Germinal center (tissue), 1 donor: ENCODE measurements at places on chromosomes 13 and 19.

GRCh38 chr19:7492558-7492957, 3.7 kb upstream of the PEX11G start:
- no peak for DNase-seq

- no peak for DNase-seq
These were observed 98.1 kb downstream of the DCLK1 start for GRCh38 chr13:36033035-36033434.

DNA sequence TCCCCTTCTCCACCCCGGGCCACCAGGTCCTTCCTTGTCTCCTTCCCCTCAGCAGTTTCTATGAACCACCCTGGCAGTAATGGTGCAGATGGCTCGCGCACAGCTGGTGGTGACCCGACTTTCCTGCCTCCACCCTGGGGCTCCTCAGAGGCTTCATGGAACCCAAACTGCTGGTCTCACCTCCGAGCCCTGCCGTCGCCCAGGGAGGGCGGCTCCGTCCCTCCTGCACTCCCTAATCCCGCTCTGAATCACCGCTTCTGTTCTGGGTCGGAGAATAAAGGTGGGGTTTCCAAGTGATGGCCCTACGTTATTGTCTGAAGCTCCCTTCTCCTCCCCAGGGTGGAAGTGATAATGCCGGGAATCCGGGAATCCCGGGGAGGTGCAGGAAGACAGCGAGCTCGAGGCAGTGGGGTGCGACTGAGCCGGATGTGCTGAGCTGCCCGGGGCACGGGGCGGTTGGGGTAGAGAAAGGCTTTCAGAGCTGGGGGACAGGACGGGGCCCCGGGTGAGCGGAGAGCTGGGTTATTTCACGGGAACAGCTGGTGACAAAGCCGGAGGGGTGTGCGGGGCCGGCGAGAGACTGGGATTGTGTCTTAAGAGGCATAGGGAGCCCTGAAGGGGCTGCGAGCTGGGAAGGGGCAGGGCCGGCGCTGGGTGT, 711 bp downstream of the FUT2 start:
- no peak for DNase-seq

DNA sequence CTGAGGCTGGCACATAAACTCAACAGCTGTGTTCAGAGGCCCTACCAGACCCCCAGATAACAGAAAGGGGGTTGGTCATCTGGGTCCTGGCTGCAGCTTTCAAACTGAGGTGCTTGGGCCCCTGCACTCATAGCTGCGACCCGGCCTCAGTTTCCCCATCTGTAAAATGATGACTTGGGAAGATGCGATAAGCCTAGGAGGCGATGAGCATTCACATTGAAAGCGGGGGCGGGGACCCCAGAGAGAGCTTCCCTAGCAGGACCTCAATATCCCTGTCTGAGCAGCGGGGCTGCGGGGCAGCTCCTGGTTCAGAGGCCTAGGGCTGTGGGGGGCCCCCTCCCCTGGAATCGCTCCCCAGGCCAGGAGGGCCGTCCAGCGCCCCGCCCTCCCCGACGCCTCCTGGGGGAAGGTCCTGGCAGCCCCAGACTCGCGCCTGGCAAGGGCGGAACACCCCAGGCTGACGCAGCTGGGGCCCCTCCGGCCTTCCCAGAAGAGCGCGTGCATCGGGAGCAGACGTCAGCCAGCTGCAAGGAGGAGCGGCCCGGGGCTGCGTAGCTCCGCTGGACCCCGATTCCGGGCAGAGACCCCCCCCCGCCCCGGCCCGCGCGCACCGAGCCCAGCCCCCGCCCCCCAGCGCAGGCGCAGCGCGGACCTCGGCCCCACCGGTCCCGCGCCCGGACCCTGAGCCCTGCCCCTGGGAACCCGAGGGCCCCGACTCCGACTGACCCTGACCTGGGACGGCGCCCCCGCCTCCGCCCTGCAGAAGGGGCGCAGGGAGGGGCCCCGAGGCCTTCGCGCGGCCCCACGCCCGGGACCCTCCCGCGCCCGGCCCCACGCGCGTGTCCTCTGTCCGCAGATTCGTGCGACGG, 3.5 kb downstream of the FSTL3 start:
- DNase-seq = peak; percentile 38

DNA sequence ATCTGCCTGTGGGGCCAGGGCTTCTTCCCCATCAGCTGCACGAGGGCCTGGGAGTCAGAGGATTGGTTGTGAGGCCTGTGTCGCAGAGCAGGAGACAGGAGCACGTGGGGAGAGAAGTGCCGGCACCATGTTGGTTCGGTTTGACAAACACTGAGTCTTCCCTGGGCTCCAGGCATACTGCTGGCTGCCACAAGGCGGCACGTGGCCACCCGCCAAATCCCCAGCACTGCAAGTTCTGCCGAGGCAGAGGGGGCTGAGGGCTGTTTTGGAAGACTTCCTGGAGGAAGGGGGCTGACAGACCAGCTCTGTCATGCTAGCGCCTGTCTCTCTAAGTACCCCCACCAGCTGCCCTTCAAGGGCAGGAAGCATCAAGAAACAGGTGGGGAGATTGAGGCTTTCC, 9.5 kb downstream of the SHANK1 start:
- no peak for DNase-seq

GRCh38 chr13:96011291-96011872, 41.8 kb downstream of the UGGT2 start:
- DNase-seq = no peak

- peak; percentile 89 for DNase-seq
These were observed 24.3 kb downstream of the GNG7 start for GRCh38 chr19:2678044-2678671.

- no peak for DNase-seq
These were observed 2.7 kb downstream of the COL4A1 start for GRCh38 chr13:110304256-110304655.

DNA sequence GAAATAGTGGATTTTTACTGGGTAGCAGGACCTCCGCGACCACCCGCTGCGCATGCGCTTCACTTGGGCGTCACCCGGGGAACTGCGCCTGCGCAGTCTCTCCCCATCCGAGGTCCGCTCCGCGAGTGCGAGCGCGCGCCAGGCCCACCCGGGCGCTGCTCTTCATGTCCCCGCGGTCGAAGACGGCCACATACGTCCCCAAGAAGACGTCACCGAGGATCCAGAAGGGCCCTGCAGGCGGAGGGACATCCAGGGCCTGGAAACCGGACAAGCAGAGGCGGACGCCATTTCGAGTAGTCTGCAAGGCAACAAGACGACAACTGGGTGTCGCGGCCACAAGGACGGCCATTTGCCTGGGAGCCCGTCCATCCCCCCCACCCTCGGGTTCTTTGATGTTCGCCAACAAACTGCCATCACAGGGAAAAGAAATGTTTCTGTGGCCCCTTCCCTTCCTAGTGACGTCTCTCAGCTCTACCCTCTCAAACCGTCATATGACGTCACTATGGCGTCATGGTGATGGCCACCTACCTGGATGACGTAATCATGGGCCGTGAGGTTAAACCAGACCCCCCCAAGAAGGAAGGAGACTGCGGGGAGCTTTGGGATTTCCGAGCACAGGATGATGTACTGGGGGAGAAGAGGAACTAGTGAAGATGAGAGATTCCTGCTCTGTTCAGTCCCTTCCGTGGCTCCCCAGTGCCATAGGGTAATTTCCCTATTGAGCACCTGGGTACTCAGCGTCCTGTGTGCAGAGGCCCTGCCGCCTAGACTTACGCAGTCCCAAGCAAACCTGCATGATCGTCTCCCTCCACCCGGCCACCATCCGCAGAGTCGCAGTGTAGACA, 6.7 kb downstream of the NAPSA start:
- peak; percentile 94 for DNase-seq

GRCh38 chr19:55593096-55593772, 6.1 kb downstream of the FIZ1 start:
- no peak for DNase-seq

DNA sequence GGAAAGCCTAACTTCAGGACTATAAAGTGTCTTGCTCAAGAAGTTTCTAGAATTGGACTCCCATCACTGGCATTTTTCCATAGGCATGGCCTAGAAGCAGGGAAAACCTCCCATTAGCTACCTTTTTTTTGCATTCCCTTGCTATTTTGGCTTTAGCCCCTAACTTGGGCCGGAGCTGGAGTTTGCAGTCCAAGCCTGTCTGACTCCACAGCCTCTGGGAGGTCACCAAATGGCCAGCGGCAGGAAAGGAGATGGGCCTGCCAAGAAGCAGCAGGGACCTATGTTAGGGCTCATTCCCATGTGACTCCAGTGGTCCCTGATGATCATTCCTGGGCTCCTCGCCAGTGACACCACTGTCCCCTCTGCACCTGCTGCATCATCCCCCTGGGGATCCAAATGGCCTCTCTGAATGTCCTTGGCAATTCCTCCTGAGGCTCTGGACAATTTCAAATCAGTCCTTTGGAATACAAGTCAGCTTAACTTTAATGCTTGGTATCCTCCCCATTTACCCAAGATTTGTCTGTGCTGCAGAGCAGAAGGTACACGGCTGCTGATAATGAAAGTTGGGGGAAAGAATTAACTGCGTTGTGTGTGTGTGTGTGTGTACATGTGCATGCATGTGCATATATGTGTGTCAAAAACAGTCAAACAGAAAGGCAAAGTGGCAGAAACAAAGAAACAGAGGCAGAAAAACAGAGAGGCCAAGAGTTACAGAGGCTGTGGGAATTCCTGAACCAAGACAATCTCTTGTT, 69.8 kb upstream of the SERP2 start:
- DNase-seq = no peak

- DNase-seq = no peak
These were observed 529.6 kb downstream of the FGF9 start for GRCh38 chr13:22200440-22200839.

DNA sequence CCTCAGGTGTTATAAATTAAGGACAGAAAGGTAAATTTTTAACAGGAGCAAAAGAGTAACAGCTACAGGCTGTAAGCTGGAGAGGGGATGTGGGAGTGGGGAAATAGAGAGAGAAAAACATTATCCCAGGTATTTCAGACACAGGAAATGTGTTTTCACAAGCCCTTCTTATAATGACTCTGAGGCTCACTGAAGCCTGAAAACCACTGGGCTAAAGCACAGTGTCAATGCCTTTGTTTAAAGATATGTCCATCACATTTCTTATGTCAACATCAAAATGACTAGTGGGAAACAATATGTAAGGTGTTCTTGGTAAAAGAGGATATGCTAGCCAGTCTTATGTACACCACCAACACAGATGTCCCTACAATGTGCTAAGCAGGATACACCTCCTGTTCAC, 365.9 kb downstream of the FGF14 start:
- DNase-seq = no peak

DNA sequence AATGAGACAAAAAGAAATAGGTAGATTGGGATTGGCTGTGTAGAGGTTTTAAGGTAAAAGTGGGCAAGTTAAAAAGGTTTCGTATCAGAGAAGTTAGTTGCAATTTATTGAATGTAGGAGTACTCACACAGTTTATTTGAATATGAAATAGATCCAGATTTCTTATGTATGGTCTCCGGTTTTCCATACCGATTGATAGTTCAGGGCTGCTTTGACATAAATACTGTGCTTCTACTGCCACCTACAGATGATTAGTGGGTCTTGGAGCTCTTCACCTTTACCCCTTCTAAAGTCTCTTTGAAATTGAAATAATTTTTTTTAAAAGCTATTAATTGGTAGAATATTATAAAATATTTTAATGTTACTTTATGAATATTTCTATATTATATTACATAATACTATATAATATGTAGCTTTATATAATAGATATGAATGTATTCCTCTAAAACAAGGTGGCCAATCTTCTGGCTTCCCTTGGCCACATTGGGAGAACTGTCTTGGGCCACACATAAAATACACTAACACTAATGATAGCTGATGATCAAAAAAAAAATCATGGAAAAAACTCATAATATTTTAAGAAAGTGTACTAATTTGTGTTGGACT, 7.7 kb upstream of the GPR18 start:
- DNase-seq = peak; percentile 33

- no peak for DNase-seq
These were observed 536 bp upstream of the AKAP8 start for GRCh38 chr19:15379999-15380647.
